ENCODE measurements at places on chromosomes 5 and 9.

DNA sequence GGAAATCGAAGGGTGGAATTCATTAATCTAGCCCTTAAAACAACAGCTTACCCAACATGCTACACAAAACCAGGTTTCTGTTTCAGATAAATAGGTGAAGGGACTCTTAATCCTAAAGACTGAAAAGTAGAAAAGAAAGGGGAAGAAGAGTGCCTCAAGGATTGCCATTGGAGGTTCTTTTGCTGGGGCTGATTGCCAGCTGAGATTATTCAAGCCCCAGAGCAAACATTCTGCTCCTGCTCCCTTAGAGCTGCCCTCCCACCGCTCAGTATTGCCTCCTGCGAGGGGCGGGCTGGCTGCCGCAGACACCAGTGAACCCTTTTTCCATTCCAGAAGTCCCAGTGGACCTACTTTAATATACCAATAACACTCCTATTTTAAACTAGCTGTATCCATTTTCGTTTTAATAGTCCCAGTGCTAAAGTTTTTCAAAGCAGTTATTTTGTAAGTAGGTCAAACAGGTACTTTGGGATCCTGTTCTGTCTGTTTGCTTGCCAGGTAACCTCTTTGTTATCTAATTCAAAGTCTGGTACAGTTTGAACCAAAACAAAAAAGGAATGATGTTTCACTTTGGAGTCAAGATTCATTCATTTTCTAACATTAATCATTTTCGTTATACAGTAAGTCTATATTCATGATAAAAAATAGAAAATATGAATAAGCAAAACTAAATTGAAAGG is 38.6 kb downstream of the HMGCS1 start:
- peak; percentile 66 for DNase-seq

DNA sequence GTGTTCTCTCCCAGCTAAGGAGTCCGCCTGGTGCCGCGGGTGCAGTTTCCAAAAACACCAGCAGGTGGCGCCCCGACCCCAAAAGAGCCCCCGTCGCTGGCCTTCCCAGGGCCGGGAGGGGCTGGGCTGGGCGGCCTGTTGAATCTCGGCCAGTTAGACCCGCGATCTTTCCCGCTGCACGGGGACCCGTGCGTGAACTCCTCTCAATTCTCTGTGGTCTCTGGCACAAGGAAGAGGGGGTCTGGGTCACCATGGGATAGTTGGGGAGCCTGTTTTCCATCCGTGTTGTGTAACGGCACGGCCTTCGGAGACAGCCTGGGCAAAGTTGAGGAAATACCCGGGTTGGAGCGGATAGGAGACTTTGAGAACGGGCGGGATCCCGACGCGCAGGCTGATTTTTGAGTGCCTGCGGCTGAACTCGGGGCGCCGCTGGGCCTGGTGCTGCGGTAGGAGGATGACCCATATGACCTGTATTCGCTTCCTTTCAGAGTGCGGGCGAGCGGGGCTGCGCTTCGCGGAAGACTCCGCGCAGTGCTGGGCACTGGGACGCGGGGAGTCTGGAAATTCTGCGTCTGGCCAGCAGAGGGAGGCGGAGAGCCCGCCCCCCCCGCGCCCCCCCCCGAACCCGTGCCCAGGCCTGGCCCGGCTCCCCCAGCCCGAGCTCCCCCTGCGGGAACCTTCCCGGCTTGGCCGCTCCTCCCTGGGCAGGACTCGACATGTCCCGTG is 7.9 kb upstream of the PSD2 start:
- DNase-seq: peak; percentile 86

GRCh38 chr9:107213561-107214028 is 69.5 kb upstream of the RAD23B start:
- DNase-seq: no peak

- no peak for DNase-seq
These were observed 199.1 kb upstream of the SLC30A5 start for GRCh38 chr5:68894673-68895072.

- no peak for DNase-seq
These were observed 3.8 kb downstream of the TGFBI start for GRCh38 chr5:136032564-136032963.

GRCh38 chr9:79651251-79651795 is 79.6 kb downstream of the TLE4 start:
- no peak for DNase-seq

GRCh38 chr9:77981332-77981731 is 50.3 kb downstream of the GNAQ start:
- DNase-seq: no peak

DNA sequence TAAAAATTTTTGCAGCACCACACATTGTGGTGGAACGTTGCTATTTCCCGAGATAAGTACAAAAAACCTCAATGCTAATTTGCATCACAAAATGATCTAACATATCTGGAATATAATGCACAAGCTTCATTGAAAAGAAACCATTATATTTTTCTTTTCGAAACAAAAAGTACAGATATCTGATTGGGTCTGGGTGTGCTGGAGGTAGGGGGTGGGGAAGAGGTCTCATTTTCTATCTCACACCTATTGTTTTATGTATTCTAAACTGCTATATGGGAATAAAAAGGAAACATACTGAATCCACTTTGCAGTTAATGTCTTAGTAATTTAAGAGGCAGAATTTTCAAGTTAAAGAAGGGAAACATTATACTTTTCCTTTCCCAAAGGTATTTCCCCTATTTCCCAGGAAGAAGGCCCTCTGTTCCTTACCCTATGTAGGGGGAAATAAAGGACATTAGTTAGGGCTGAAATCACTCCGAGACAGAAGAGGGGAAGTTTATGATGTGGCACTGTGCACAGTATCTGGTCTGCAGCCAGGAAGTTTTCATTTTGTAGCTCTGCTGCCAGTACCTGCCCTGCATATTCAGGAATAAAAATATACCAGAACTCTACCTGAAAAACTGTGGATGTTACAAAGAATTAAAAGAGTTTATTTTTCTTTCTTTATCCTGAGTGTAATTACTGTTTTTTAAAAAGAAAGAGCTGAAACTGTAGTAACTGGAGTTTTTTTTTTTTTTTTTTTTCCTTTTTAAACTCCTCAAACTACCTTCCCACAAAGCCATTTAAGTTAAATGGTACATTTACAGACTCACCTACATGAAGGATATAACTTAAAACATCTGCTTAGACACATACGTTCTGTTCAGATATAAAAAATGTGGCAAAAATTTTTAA is 7.4 kb downstream of the MEF2C start:
- no peak for DNase-seq

- no peak for DNase-seq
These were observed 55.5 kb downstream of the FAM81B start for GRCh38 chr5:95446560-95447221.

- DNase-seq: no peak
These were observed 28.8 kb downstream of the GCNT4 start for GRCh38 chr5:75023368-75024159.

- no peak for DNase-seq
These were observed 369.0 kb upstream of the RFX3 start for GRCh38 chr9:3894772-3895171.

DNA sequence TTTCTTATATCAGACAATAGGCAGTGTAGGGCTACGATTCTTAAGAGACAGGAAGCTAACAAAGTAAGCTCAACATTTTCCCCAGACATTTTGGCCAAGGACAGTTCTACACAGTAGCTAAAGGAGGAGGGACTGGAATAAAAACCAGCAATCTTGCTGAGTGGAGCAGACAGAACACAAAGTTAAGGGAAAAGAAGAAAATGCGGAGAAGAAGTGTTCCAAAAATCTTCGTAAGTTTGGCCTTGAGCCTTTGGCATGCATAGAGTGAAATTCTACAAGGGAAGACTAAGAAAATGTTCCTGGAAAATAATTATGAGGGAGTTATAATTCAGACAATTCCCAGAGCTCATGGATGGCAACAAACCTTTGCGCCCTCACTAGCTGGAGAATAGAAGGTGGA is 748.0 kb upstream of the CTNND2 start:
- no peak for DNase-seq

DNA sequence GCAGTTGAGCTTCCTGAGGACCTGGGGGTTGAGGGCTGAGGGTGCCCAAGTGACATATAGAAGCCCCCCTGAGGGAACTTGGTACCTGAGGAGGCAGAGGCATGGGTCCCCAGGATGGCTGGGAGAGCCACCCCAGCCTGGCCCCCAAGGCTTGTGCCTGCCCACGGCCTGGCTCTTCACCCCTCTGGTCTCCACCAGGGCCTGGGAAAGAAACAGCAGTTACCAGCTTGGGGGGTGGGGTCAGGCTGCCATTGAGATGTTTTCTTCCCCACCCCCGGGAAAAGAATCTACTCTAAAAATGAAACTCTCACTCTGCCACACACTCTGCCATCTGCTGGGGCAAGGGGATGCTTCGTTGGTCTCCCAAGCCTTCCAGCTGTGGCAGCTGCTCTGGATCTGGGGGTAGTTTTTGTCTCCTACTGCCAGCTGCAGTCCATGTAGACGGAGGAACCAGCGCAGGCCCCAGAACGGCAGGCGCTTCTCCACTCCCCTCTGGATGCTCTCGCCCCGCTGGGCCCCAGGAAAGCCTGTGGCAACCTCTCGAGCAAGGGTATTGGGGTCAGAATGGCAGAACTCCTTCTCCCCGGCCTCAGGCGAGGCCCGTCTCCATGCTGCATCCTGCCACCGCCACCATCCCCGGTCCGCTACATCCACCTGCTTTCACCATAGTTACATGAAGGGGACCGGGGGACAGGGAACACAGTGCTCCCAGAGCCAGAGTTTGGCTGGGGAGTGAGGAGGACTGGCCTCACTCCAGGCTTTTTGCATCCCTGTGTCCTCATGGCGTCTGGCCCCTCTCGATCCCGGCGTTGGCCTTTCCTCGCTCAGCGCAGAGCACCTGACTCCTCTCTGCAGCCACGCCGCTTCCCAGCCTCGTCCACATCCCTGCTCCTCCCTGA is 123.5 kb downstream of the DAB2IP start:
- DNase-seq: peak; percentile 47

DNA sequence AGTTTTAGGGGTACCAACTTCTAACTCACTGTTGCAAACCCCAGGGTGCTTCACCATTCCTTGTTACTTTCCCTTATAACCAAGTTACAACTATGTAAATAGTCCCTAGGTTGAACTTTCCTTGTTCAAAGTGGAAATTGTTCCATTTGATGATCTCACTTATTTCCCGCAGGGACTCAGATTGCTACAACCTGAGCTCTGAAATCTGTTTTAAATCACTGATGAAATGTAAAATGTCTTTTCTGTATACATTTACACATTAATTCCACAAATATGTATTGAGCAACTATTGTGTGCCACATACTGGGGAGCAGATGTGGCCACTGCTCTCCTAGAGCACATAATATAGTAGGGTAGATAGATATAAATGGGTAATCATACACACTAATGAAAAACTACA is 69.1 kb upstream of the TARS1 start:
- no peak for DNase-seq

DNA sequence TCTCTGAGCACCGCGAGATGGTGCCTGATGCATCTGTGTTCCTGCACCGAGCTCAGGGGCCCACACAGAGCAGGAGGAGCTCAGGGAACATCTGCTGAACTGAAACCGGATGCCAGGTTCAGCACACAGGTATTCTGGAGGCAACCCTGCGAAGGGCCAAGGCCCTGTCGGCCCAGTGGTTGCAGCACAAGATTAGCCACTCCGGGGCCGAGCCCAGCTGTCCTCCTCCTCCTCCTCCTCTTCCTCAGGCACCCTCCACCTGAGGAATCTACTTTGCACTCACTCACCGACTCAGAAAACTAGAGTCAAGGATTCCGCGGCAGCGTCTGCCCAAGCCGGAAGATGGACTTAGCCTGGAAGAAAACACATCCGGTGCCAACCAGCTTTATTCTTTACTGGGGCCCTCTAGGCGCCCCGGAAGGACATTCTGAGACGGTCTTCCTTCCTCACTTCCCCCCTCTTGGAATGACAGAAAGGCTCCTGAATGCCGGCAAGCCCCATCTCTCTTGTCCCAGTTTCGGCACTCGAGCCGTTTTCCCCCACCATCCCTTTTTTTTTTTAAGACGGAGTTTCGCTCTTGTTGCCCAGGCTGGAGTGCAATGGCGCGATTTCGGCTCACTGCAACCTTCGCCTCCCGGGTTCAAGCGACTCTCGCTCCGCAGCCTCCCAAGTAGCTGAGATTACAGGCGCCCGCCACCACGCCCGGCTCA is at the start of gene ZBTB6:
Gene ZBTB6 (minus strand): TSS at position 360 of the 710 bp plus-strand sequence. CDS start 1,251 bp downstream, outside the sequence.
- peak; percentile 75 for DNase-seq

GRCh38 chr9:105483618-105484017 is 35.8 kb downstream of the FSD1L start:
- DNase-seq: no peak

GRCh38 chr5:150774145-150774544 is 4.4 kb upstream of the SMIM3 start:
- no peak for DNase-seq

GRCh38 chr9:17614250-17614649 is 35.4 kb downstream of the SH3GL2 start:
- no peak for DNase-seq

GRCh38 chr5:174425964-174426290 is 298.5 kb upstream of the MSX2 start:
- DNase-seq: no peak

- DNase-seq: no peak
These were observed 19.6 kb upstream of the CNOT6 start for GRCh38 chr5:180474569-180474968.

- no peak for DNase-seq
These were observed 103.5 kb downstream of the GLIS3 start for GRCh38 chr9:4196376-4196775.

DNA sequence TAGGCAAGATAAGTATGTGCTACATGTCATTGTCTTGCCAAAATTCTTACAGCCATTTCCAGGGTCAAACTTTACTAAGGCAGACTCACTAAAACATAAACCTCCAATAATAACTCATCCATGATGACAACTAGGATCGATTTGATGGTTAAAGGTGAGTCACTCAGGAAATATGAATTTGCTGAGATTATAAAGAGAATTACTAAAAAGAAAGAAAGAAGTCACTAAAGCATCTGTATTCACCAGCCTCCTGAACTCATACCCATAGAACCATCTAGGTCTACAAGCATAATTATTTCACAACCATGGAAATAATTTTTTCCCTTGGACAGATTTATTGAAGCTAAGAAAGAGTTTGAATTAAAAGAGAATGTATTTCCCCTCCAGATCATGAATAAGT is 258.6 kb downstream of the TLE1 start:
- no peak for DNase-seq

DNA sequence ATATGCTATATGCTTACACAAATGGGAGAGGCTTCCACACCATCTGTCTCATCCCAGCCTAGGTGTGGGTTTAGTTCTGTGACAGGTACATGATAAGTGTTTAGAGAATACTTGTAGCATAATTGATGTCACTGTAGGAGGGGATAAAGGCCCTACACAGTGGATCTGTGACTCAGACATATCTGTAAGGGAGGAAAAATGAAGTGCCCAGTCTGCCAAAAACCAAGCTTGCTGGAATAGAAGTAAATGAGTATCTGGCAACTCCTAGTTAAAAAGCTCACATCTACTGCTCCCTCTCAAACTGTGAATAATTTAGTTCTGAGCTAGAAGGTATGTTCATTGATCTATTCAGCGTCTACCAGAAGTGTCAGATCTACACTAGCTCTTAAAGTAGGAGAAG is 38.9 kb upstream of the FAM174A start:
- DNase-seq: no peak

DNA sequence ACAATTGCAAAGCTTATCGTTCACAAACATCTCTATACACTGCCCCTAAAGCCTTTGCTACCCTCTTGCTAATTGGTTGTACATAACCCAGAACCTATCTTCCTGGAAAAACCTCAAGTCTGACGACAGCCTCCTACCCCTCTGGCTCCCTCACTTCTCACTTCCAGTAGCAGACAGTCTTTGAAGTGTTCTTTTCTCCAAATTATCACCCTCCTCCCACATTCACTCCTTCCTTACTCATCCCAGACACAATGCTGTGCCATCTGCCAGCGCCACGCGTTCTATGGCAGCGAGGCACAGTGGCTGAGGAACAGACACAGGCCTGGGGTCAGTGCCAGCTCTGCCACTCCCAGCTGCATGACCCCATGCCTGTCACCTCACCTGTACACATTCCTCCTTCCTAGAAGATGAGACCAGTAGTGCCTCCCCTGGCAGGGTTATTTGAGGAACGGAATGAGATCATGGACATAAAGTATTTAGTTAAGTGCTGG is 27.7 kb downstream of the CLTA start:
- DNase-seq: no peak

Data from right lobe of liver (tissue), 6 donors.